GM04503 (cell line): ENCODE measurements at places on chromosomes 7 and 10.

GRCh38 chr7:6128205-6128604, 97.0 kb downstream of the ANKRD61 start:
- DNase-seq: no peak

DNA sequence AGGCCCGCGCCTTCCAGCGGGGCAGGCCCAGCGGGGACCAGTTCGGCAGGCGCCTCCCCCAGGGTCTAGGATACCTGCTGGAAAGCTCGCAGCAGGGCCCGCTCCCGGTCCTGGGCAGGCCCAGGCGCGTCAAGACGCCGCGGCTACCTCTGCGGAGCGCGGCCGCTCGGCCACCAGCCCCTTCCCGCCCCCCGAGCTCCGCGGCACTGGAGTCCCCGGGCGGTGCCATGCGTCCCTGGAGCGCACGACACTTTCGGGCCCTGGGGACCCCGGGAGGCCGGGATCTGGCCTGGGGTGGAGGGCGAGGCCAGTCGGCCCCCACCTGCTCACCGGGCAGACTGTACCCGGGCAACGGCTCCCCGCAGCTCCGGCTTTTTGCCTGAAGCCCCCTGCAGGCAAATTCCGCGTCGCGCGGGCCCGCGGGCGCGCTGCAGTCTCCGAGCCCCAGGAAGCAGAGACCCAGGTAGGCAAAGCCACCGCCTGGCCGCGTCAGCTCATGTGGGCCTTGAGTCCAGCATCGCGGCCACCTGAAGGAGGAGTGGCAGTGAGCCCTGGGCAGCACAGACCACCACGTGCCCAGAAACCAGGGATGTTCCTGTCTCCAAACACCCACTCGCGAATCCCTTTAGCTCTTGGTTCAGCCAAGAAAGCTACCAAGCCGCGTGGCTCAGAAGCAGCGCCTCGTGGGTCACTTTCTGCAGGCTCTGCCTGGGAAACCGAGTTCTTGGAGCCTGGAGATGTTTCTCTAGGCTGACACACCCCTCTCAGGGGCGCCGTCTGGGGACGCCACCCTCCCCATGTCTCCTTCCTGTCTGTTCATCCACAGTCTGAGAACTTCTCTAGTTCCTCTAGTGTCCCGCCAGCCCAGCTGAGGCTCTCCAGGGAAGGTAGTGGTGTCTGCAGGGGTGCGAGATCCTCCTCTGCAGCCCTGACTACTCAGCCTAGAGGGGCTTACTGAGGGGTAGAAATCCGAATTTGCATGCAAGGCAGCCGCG, 46.1 kb upstream of the APBB1IP start:
- DNase-seq: no peak

- peak; percentile 83 for DNase-seq
Measured at GRCh38 chr7:30091491-30091912, 43.3 kb upstream of the MTURN start.

- DNase-seq: no peak
Measured at GRCh38 chr7:115474137-115474536, 552.2 kb downstream of the MDFIC start.

- no peak for DNase-seq
Measured at GRCh38 chr10:118799777-118800176, 45.0 kb upstream of the CACUL1 start.

- no peak for DNase-seq
Measured at GRCh38 chr10:69385454-69386350, 31.0 kb downstream of the TACR2 start.

DNA sequence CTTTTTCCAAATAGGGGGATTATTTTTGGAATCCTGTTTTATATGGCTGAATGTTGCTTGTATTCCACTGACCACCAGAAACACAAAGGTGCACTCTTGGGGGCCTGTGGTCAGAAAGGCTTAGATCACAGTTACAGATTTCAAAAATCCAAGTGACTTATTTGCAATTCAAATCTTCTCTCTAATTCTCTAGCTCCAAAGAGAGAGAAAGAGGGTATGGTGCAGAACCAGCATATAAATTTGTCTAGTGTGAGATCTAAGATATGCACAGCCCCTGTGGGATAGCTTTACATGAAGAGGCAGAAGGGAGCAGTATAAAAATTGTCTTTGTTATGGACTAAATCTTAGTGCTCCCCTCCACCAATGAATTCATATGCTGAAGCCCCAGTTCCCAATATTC, 1121.7 kb upstream of the CELF2 start:
- no peak for DNase-seq

DNA sequence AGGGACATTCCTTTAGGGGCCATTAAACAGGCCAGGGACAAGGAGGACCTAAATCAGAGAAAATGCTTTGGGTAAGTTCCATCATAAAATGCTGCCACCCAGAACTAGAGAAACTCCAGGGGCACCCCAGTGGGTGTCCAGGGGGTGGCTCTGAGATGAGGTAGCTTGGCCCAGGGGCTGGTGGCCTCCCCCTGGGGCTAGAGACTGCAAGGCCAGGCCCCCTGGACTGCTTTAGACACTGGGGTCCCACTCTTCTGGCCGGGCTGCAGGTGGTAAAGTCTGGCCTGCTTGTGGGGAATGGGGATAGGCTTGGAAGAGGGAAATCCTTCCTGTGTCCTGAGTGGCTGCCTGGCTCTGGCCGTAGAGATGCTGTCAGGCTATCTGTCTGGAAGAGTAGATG, 169.6 kb upstream of the PODXL start:
- DNase-seq: no peak

GRCh38 chr7:93249491-93250148, 17.5 kb downstream of the VPS50 start:
- DNase-seq: no peak

GRCh38 chr10:125141860-125142484, 18.4 kb downstream of the CTBP2 start:
- no peak for DNase-seq

GRCh38 chr10:27447540-27447939, 56.6 kb upstream of the RAB18 start:
- DNase-seq: no peak

GRCh38 chr7:52107355-52107754, 790.7 kb upstream of the COBL start:
- no peak for DNase-seq

GRCh38 chr10:125849448-125849847, 26.1 kb downstream of the BCCIP start:
- no peak for DNase-seq

DNA sequence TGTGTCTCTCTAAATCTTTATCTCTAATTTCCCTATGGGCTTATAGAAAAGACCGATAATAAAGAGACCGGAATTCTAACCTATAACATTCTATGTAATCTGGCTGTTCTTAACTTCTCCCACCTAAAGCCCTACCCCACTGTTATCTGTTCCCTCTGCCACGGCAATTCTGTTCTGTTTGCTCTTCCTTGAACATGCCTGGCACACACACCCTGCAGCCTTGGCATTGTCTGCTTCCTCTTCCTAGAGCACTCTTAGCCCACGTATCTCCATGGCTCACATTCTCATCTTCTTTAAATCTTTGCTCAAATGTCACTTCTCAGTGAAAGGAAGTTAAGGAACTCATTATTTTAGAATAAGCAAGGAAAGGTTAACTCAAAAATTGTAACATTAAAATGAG, 309.2 kb downstream of the GPR158 start:
- no peak for DNase-seq

GRCh38 chr10:93068411-93069244, 5.1 kb upstream of the CYP26A1 start:
- no peak for DNase-seq

GRCh38 chr7:105339404-105340323, 49.1 kb downstream of the SRPK2 start:
- no peak for DNase-seq

GRCh38 chr7:103640031-103640779, 194.2 kb upstream of the SLC26A5 start:
- no peak for DNase-seq

- no peak for DNase-seq
Measured at GRCh38 chr10:57202356-57202755, 841.3 kb upstream of the ZWINT start.

DNA sequence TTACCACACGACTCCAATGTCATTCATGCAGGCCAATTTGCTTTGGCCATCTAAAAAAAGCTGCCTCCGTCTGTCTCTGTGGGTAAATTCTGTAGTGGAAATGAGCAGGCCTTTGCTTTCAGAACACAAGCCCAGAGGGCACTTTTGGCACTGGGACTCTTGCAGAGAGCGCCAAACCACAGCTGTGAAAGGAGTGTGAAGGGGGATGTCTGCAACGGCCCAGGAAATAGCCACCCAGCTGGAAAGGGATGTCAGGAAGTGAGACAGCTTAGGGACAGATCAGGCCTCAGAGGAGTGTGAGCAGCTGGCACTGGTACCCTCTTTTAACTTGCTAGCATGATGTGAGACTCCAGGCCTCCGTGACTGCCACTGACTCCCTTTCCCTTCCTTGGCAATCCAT, 152.4 kb downstream of the DKK1 start:
- DNase-seq: no peak

DNA sequence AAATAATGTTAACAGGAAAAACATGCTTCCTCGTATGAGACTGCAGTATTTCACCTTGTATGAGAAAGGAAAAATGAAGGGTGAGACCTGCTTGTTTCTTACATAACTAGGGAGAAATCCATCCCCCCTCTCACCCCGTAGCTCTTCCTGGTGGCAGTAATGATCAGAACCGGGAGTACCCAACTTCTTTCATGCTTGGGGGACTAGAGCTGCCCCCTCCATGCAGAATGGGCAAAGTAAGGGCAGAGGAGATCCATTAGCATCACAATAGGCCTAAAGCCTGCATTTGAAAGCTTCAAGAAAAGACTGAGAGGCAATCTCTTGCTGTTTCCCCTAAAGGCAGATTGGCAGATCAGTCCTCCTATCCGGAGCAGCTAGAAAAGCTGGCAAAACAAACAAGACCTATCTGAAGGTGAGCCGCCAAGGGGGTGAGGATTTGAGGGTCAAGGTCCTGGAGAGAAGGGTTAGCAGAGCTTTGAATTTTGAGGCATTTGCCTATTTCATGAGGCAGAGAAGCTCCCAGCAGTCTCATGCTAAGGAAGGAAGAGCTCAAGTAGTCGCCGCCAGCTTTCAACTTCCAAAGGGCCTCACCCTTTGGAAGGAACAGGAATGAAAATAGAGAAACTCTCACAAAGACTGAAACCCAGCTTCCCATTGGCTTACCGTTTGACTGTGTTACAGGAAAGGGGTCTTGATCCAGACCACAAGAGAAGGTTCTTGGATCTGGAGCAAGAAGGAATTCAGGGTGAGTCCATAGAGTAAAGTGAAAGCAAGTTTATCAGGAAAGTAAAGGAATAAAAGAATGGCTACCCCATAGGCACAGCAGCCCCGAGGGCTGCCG, 36.2 kb downstream of the BAG3 start:
- no peak for DNase-seq

DNA sequence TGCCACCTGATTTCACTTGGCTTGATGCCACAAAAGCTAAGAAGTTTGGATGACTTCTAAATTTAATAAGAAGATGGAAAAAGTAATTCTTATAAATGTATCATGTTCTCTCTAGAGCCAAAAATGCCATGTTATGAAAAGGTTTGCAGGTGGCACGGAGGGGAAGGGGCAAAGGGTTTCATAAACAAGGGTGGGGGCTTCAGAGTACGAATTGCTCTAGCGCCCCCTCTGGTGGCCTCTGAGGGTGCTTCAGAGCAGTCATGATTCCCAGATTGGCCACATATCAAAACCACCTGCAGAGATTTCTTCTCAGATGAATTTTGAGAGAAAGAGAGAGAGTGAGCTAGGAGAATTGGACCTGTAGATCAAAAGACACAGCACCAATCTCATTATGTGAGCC, 208.6 kb upstream of the YAE1 start:
- no peak for DNase-seq

GRCh38 chr10:110101464-110102144, 93.8 kb downstream of the ADD3 start:
- no peak for DNase-seq

GRCh38 chr7:43658718-43659548, 70.4 kb downstream of the COA1 start:
- peak; percentile 86 for DNase-seq

GRCh38 chr7:126778101-126778500, 474.6 kb downstream of the GRM8 start:
- DNase-seq: no peak

DNA sequence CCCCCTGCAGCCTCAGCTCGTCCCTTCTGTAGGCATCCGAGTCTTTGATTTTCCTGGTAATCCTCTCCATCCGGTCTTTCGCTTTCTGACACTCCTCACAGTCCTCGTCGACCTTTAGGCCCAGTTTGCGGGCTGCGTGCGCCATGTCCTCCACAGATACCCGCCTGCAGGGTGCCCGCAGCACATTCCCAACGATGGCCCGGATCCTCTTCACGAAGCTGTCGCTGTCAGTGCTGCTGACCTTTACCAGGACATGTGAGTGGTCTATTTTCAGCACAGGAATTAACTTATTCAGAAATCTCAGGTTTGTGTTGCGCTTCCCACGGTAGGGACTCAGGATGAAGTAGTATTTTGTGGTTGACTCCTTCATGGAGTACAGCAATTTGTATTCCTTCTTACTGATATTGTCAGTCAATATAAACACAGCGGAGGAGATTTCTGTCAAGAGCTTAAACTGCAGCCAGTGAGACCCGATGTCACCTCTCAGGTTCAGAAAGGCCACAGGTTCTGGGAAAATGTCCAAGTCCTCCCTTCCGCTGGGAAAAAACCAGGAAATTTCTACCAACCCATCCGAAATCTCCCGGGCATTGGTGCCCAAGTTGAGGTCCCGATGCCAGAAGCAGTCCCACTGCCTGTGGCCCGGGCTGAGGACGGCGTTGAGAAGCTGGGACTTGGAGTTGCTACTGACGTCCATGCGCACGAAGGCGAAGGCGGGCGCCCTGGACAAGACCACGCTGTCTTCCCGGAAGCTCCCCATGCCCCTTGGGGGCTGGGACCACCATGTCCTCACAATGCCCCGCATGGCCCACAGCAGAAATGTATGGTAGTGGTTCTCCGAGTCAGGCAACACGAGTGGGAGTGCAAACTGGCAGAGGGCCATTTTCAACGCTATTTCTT, 8.9 kb upstream of the MRPS24 start:
- DNase-seq: no peak

- DNase-seq: no peak
Measured at GRCh38 chr10:88082806-88083596, 219.6 kb downstream of the PTEN start.

- DNase-seq: no peak
Measured at GRCh38 chr10:60446851-60447250, 57.2 kb upstream of the ANK3 start.

DNA sequence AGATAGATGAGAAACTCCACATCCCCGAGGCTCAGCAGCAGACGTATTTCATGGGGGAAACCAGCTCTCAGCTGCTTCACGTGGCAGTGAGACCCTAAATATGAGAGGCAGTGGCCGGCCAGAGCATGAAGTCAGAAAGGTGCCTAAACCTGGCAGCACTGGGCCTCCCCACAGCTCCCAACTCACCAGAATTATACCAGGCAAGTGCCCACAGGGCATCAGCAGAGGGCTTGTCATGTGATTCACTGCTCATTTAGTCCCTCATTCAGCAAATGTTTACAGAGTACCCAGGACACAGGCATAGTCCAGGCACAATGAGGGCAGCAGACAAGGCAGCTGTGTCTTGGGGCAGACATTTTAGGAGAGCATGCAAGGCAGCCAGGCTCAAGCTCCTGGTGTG, 212.6 kb downstream of the PTPRN2 start:
- no peak for DNase-seq

GRCh38 chr10:66228887-66229286, 696.9 kb upstream of the LRRTM3 start:
- no peak for DNase-seq
